ENCODE measurements at places on chromosomes 5 and 9.
A peak's percentile ranks its signal among the peaks of the same experiment; 100 is the strongest.

DNA sequence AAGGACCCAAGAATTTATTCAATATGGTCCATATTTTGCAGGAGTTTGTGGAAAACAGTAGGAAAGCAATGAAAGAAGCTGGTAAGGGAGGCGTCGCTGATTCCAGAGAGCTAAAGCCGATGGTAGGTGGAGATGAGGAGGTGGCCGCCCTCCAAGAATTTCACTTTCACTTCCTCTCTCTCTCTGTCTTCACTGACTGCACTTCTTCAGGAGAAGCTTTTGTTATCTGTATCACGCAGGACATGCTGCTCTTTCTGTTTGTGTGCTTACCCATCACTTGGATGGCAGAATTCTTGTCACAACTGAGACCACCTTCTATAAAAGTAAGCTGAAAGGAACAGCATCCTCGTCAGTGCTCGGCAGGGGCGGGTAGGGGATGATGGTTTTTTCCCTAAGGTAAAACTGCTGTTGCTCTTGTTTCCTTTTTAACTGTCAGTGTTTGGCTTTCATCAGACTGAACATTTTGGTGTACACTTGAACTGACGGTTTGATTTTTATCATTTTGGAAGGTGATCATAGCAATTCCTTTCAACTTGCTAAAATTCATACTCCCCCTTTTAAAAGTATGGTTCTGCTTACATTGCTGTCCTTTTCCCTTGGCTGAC is 62.4 kb upstream of the FSD1L start:
- DNase-seq, result no peak

- no peak for DNase-seq
Measured at GRCh38 chr5:99775189-99775588, 760.0 kb upstream of the FAM174A start.

DNA sequence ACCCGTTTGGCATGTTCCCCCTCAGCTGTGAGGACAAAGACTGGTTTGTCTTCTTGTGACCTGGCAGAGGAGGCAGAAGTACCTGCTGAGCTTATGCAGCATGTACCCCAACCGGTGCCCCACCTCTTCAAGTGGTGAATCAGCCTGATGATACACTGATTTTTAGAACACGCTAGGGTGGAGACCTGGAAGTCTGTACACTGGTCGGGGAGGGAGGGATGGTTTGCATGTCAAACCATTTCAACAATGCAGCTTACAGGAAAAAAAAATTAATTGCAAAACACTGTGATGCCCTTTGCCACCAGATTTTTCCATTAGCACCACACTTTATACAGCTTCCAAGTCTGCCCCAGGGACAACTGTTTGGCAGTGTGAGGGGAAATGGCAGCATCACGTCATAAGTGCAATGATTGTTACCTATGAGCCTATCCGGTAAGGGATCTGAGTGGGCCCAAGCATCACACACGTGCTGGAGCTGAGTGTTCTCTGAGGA is 155.1 kb upstream of the DMRT1 start:
- no peak for DNase-seq

- peak; percentile 55 for DNase-seq
Measured at GRCh38 chr5:115507681-115508080, 36.9 kb downstream of the FEM1C start.

- no peak for DNase-seq
Measured at GRCh38 chr9:88804254-88804596, 187.0 kb upstream of the S1PR3 start.

DNA sequence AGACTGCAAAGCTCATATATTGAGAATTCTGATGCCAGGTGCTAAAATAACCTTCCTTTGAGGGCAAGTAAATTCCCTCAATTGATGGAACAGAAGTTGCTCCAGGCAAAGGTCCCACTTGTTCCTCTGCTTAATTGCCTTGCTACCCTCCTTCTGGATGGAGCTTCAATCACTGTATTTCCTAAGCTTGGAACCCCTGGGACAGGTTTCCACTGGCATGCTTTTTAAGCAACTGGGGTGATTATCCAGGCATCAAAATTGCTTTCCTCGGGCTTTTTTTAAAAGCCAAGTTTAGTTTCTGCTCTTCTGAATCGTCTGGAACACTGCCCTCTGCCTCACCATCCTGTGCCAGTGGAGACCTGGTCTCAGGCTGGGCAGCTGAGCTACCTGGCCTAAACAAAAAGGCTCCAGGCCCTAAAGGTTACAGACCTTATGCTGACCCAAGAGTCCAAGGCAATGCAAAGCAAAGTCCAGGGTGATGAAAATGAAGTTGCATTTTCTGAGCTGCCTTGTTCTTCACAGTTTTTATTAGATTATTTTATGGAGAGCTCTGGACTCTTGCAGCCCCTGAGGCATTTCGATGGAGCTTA is 167.9 kb upstream of the CD180 start:
- no peak for DNase-seq

- DNase-seq, result no peak
Measured at GRCh38 chr5:172641359-172642050, 442 bp downstream of the NEURL1B start.

GRCh38 chr9:81776390-81776789 is 87.0 kb upstream of the TLE1 start:
- DNase-seq, result no peak

GRCh38 chr9:108049671-108050494 is 560.3 kb upstream of the KLF4 start:
- no peak for DNase-seq

GRCh38 chr9:97572196-97572891 is 60.8 kb downstream of the TSTD2 start:
- DNase-seq, result no peak

GRCh38 chr5:89036166-89036565 is 153.2 kb upstream of the MEF2C start:
- DNase-seq, result no peak

- DNase-seq, result no peak
Measured at GRCh38 chr9:137918331-137919094, 40.9 kb downstream of the CACNA1B start.

DNA sequence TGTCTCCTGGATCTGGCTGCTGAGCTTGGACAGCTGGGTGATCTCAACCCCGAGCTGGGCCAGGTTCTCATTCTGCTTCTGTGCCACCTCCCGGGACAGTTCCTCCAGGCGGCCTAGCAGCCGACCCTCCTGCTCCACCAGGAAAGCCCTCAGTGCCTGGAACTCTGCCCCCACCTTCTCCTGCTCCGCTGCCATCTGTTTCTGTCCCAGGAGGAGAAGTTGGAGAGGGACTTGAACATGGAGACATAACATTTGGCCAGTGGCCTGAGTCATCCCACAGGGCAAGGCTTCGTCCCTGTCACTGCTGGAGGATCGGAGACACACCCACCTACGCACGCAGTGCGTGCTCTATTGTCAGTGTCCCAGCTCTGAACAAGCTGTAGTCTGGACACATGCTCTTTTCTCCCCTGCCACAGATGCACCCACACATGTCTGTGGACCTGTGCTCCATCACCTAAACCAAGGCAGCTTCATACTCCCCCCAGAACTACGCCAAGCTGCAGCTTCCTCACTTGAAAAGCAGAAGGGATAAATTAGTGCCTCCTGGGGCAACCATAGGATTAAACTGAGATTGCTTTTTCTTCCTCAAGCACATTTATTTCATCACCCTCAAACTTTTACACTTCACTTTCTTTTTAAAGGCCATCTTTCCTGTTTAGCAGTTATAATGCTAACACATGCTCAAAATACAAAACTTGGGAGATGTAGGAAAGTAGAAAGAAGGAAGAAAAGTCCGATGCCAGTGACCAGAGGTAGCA is 4.9 kb downstream of the TRIM7 start:
- DNase-seq, result no peak

DNA sequence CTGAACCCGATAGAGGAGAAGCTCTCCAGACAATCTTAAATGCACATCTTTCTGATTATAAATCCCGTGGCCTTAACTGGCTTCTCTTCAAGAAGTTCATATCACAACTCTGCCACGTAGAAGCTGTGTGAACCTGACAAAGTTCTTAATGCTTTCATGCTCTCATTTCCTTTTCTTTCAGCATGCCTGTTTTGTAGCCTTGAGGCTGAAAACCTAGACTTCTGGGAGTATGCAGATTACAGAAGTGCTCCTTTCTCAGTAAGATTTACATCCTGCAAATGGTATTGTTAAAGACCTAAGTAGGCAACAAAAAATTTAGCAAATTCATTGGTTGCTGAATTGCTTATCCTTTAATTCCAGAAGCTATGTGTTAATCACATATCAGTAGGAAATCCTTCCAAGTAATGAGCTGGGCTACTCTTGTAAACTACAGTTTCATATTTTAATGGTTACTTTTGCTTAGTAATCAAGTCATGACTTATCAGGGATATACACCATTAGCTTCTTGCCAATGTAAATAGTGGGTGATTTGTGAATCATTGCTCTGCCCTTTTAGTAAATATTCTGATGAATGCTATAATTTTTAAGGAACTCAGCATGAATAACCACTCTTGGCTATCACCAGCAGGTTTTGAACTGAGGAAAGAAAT is 334.7 kb downstream of the FBXL7 start:
- DNase-seq, result peak; percentile 55

- DNase-seq, result no peak
Measured at GRCh38 chr5:37661227-37661920, 178.5 kb downstream of the GDNF start.

- no peak for DNase-seq
Measured at GRCh38 chr5:759111-759751, 25.3 kb downstream of the ZDHHC11B start.

DNA sequence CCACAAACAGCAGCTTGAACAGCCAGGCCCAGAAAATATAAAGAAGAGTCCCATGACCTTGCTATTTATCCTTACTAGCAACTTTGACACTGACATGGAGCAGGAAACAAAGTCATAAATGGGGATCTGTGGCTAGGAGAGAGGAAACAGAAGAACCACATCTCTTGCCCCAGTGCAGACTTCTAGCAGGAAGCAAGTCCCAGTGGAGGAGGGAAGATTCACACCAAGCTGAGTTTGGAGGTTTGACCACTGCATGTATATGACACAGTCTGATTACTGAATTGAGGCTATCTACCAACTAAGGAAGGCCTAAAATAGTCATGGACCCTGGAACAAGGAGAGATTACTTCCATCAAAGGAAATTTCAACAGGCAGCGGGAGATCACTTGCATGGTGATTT is 51.4 kb downstream of the CDH6 start:
- no peak for DNase-seq

- DNase-seq, result no peak
Measured at GRCh38 chr5:53730943-53731342, 170.5 kb downstream of the NDUFS4 start.

DNA sequence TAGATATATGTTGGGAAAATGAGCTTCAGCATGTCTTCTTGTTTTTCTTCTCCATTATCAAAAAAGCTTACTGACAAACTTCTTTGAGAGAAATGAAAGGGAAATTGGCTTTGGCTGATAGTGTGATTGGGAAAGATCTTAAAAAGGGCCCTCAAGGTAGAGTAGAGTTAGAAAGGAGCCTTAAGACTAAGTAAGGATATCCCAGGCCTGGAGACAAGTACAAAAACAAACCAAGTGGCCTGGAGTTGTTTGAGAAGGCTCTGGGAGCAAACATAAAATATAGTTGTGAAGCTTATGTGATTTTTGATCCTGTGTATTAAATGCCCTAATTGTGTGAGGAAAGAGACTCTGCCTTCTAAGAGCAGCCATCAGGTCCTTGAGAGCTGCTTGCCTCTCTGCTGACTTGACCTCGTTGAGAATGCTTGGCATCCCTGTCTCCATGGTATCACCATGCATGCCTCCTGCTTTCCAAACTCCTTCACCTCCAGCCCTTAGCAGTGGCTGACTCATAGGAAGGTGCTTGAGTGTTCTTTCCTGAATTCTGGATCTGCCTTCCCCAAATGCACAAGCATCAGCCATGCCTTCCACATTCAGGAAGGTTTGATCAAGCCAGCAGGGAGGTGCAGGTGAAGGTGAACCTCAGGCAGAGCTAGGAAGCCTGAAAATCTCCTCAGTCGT is 78.9 kb downstream of the SMARCA2 start:
- DNase-seq, result peak; percentile 39

- DNase-seq, result no peak
Measured at GRCh38 chr9:124696101-124696500, 75.0 kb downstream of the NR6A1 start.

DNA sequence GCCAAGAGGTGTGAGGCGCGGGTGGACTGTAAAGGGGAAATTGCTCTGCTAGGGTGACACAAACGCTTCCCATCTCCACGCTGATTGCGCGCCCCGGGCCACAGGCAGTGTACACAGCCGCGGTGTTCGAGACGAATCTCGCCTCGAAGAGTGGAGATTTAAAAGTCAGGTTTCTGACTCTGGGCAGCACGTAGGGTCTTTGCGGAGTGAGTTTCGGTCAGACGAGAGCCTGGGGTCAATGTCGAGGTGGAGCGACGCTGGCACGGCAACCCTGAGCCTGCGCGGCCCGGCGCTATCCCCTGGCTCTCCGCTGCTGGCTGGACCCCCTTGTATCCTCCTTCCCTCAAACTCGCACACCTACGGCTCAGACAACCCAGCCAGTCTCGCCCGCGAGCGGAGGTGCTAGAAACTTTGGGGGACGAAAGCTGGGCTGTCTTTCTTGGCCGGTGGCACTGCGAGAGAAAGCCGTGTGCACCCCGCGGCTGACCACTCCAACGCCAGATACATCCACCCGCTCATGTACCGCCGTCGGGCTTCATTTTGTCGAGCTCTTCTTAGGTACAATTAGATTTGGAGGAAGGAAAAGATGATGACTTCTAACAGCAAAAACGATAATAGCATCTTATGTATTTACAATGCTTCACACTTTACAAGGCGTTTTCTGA is 5.4 kb upstream of the FOXB2 start:
- no peak for DNase-seq

DNA sequence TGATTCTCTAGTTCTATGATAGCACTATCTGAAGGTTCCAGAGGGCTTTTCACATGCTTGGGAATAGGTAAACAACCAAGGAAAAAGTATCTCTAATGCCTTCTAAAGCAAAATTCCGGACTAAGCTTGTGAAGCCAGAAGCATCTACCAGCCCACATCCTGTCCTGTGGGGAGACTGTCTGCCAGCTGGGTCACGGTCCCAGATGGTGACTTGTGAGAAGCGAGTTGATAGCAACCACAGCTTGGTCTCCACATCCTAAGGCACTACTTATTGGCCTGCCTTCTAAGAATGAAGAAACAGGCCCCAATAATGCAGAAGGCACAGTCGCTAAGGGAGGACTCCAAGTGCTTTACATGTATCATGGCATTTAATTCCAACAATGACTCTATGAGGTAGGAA is 184.1 kb upstream of the ADRA1B start:
- no peak for DNase-seq

DNA sequence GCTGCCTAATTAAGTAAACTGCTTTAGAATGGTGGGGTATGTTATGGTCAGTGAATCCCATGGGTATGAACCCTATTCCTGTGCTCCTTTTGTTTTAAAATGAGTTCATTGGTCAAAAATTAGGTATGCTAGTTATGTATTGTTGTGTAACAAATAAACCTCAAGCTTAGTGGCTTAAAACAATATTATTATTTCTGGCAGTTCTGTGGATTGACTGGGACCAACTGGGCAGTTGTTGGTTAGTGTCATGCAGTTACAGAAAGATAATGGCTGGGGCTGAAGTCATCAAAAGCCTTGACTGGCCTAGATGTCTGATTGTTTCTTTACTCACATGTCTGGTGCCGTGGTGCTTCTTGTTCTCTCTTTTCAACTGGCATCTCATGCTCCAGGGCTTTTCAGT is 8.9 kb upstream of the PTAR1 start:
- peak; percentile 61 for DNase-seq

- DNase-seq, result peak; percentile 99
Measured at GRCh38 chr9:36148311-36149051, 11.9 kb downstream of the GLIPR2 start.
